Fibroblast of lung (primary cell): ENCODE measurements at places on chromosomes 11 and 22. TPM values are rescaled to one million over a fixed set of nuclear protein-coding genes. Genes with fewer than 3 reads are reported as not detected.

Gene KDELR3
- 42.1 and 78.8 TPM in 2 replicates for total RNA-seq

Gene NAALADL1
- 26.2 and 35.5 TPM in 2 replicates for total RNA-seq

Gene ZDHHC5
- total RNA-seq: 26.7 and 33.9 TPM in 2 replicates

Gene CST6
- 1.8 and 11.1 TPM in 2 replicates for total RNA-seq

Gene PCF11
- total RNA-seq: 36.5 and 44.8 TPM in 2 replicates

Gene CSNK2A3
- 1.8 and 2.3 TPM in 2 replicates for total RNA-seq

Gene ISX
- not detected in 2 replicates for total RNA-seq
